ENCODE measurements at places on chromosomes 12 and 14. TPM values are rescaled to one million over a fixed set of nuclear protein-coding genes. Genes with fewer than 3 reads are reported as not detected.

- DNase-seq: no peak
Observed at GRCh38 chr14:64779472-64779871, 75.2 kb downstream of the PLEKHG3 start.

GRCh38 chr14:31465111-31465510, 7.8 kb upstream of the DTD2 start:
- no peak for DNase-seq

- peak; percentile 97 for DNase-seq
Observed at GRCh38 chr12:54324617-54325441, at the start of gene COPZ1. Gene COPZ1 (plus strand): TSS chr12:54325131. CDS start chr12:54325164, 33 bp downstream.

DNA sequence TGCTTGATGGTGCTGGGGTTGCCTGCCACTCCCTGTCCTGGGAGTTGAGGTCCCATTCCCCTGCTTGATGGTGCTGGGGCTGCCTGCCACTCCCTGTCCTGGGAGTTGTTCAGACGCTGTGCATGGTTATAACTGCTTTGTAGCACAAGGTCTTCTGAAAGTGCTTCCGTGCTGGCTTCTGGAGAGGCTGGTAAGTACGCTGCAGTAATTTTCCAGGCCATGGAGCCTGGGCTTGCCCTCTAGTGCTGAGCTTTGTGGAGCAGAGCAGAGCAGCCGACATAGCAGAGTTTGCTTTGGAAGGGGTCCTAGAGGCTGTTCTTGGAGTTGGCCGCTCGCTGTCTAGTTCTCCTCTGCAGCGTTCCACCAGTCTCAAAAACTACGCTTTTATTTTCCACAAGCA, 6.3 kb downstream of the B4GALNT3 start:
- DNase-seq: no peak

Gene PAPOLA
- total RNA-seq: 73.9 TPM

Gene BCL2L2
- 14.2 TPM for total RNA-seq

Gene PDE3A
- 0.22 TPM for total RNA-seq
